Non-pigmented ciliary epithelial cell (primary cell): ENCODE measurements at places on chromosomes 3 and 15.

DNA sequence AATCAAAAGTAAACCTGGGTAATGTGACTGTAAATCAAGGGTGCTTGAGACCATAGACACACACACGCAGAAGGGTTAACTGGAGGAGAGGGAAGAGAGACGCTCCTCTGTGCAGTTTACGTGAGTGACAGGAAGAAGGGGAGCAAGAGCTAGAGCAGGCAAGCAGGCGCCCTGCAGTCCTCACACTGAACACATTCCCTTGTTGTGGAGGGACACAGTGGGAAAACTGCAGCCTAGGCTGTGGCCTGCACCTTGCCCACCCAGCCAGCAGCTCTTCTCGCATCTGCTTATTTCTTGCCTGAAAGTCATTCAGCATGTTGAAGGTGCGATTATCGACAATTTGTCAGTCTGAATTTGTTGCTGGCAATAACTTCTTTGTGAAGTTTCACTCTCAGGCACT is 24.2 kb downstream of the SOX2 start:
- DNase-seq, result no peak

DNA sequence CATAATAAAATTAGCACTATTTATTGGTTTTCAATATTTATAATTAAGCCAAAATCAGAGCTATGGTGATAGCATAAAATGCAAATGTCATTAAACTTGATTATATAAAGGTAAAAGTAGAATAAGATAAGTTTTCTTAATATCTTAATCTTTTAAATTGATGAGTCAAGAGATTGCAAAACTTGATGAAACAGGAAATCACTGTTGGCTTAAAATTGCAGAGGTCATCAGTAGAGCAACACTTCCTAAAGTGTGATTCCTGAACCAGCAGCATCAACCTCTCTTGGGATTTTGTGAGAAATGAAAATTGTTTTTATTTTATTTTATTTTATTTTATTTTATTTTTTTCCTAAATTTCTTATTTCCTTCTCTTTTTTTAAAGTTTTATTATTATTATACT is 226.4 kb upstream of the CTDSPL start:
- no peak for DNase-seq

- DNase-seq, result no peak
Measured at GRCh38 chr3:177979703-177980102, 556.5 kb upstream of the KCNMB2 start.

GRCh38 chr3:25420885-25421284 is 7.2 kb upstream of the RARB start:
- DNase-seq, result no peak

DNA sequence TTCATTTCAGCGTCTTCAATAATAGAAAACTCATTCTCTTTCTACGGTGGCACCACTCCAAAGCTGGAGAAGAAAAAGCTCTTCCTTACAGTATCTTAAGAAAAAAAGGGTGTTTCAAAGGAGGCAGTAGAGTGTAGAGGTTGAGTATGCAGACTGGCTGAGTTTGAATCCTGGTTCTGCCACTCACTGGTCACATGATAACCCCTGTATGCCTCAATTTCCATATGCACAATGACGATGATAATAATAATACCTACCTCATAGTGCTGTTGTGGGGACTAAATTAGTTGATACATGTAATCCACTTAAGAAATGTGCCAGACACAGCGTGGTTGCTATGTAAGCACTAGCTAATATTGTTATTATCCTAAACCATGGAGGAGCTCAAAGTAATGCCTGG is 4.5 kb downstream of the ANP32A start:
- no peak for DNase-seq

GRCh38 chr3:178645503-178645902 is 109.3 kb downstream of the KCNMB2 start:
- DNase-seq, result no peak

- no peak for DNase-seq
Measured at GRCh38 chr3:8491271-8492144, 10.1 kb upstream of the LMCD1 start.

GRCh38 chr15:99279827-99280226 is 28.5 kb downstream of the LRRC28 start:
- DNase-seq, result no peak

GRCh38 chr3:49529567-49529966 is 24.7 kb upstream of the BSN start:
- no peak for DNase-seq

GRCh38 chr15:80560601-80561400 is 134.3 kb upstream of the ABHD17C start:
- no peak for DNase-seq

GRCh38 chr15:85044251-85044853 is 62.7 kb downstream of the PDE8A start:
- peak; percentile 51 for DNase-seq

GRCh38 chr3:191350396-191351090 is 20.2 kb upstream of the UTS2B start:
- no peak for DNase-seq

DNA sequence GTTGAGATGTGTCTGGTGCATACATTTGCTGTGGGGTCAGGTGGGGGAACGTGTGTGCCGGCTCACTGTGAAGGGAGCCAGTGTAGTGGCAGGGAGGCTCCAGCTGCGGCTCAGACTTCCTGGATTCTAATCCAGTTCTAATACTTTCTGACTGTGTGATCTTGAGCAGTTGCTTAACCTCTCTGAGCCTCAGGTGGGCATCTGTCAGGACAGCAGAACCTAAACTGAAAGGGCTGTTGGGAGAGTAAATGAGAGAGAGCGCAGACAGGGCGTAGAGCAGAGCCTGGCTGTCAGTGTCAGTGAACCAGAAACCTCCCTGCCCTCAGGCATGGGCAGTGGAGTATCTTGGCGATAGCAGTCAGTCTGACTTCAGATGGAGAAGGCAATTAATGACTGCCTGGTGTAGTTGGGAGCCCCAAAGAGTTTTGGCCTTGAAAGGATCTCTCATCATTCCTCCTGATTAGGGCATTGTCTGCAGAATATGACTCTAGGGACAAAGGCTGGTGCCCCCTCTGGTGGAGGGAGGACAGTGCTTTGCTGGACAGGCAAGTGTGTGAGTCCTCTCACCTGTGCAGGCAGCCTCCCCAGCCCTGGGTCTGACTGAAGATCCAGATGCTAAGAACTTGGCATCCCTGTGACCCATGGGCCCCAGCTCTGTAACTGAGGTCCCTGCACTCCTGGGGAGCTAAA is 9.6 kb downstream of the KBTBD13 start:
- no peak for DNase-seq

DNA sequence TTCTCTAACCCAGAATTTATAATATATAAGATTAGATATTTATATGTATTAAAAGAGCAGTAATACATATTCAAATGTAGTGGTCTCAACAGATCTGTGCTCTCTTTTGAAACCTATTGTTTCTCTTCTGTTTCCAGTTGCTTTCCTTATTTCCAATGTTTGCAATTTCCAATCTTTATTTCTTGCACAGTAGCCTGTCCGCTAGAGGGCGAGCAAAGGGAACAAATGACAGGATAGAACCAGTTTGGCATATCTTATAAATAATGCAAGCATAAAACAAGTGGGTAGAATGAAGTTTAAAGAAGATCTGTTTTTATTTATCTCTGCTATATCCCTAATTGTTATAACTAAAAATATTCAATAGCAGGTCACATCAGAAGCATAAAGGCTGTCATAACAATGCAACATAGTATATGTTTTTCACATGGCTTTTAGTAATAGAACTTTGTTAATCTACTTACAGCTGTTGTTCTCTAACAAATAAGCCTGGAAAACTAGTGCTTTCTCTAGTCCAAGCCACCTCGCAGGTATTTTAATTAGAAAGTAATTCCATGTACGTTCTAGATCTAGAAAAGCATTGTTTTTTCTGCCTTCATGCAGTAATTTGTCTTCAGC is 15.1 kb upstream of the TCAIM start:
- peak; percentile 44 for DNase-seq

DNA sequence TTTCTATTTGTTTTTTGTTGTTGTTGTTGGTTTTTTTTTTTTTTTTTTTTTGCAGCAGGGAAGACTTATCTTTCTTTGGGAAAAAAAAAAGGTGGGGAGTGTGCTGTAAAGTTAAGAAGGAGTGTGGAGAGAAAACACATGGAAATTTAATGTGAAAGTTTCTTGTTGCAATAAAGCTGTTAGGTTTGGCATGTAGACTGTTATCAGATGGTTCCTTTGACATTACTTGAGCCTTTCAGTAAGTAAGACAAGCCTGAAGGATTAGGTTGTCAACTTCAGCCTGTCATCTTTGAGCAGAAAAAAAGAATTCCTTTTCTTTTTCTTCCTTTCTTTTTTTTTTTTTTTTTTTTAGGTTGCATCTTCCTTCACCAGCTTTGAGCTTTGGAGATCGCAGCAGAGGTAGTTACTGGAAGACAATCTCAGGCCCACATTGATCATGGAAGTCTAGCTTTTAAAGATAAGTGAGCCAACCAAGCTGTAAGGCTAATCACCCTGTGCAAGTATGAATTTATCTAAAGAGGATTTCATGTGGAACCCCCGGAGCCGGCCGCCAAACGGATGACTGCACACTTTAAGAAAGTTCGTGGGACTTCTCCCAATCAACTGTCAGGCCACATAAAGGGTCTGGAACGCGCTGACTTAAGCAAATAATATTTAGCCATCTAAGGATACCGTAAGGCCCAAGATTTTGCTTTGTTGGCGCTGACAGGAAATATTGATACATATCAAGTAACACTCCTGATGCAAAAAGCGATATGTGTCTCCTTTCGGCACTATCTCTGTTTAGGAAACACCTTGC is 1040.1 kb upstream of the NR2F2 start:
- no peak for DNase-seq

GRCh38 chr3:72375237-72376076 is 472.8 kb downstream of the SHQ1 start:
- DNase-seq, result no peak

GRCh38 chr15:88881775-88882174 is 13.6 kb downstream of the HAPLN3 start:
- no peak for DNase-seq

- no peak for DNase-seq
Measured at GRCh38 chr3:53109891-53110771, 20.1 kb downstream of the RFT1 start.

DNA sequence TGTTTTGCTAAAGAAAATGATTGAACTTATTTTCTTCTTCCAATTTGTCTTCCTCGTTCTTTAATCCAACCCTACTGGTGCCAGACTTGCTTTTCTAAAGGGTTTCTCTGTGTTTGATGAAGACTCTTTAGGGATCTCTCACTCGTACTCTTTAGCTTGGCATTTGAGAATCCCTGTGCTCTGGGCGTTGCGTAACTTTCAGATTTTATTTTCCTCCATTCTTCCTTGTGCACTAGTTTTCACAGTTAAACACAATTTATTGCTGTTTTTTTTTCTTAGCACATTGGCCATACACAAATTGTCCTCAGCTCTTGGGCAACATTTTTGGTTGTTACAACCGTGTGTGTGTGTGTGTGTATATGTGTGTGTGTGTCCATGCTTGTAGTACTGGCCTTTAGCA is 95.8 kb upstream of the ADAMTSL3 start:
- no peak for DNase-seq
